ENCODE measurements at places on chromosomes 3 and 15.

DNA sequence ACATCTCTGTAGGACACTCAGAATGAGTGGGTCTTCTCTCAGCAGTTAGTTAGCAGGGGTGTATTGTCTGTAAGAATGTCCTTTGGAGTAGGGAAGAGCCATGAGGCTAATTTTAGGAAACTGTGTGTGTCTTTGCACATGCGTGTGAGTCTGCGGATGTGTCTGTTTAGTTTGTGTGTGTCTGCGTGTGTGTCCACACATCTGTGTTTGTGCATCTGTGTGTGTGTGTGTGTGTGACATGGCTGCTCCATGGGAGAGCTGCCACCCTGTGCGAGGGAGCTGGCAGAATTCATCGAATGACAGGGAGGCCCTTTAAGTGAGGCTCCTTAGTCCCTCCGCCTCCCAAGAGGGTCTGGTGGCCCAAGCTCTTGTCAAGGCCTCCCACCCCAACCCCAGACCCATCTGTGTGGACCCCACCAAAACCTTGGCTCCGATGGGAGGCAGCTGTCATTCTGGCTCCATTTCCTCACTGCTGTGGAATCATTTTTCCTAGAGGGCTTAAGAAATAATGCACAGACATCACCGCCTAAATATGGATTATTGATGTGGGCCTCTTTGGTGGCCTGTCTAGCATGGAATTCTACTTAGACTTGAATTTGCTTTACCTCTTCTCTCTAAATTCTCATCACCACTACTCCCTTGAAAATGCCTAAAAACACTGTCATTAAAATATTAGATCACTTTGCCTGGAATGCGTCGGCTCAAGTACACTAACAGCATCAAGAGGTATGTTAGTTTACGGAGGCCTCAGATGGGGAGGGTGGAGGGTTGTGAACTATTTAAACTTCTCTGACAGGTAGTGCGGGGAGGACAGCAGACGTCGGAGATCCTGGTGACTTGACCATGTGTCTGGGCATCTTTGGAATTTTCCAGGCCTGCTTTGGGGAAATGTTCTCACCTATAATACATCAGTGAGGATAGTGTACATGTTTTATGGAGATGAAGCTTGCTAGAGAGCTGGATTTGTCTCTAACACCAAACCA lies 9.4 kb downstream of the ESYT3 start:
- DNase-seq, result no peak

- peak; percentile 74 for DNase-seq
Measured at GRCh38 chr3:73502609-73503583, 121.8 kb downstream of the PDZRN3 start.

GRCh38 chr3:171206283-171206682 lies 179.8 kb upstream of the SLC2A2 start:
- no peak for DNase-seq

- DNase-seq, result no peak
Measured at GRCh38 chr3:69716119-69716518, 23.1 kb upstream of the MITF start.

DNA sequence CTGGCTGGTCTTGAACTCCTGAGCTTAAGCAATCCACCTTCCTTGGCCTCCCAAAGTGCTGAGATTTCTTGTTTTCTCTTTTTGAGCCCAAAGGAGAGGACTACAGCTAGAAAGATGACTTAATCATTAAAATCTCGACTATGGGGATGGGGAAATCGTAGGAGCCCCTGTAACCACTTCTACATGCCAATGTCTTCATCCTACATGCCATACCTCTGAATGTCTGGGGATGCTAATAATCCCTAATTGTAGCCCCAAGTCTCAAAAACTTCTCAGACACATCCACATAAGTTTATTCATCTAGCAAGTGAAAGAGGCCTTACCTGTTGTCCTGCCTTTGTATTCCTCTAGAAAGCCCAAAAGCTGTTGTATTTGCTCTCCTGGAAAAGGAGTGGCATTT lies 3.7 kb upstream of the RHOV start:
- DNase-seq, result no peak

DNA sequence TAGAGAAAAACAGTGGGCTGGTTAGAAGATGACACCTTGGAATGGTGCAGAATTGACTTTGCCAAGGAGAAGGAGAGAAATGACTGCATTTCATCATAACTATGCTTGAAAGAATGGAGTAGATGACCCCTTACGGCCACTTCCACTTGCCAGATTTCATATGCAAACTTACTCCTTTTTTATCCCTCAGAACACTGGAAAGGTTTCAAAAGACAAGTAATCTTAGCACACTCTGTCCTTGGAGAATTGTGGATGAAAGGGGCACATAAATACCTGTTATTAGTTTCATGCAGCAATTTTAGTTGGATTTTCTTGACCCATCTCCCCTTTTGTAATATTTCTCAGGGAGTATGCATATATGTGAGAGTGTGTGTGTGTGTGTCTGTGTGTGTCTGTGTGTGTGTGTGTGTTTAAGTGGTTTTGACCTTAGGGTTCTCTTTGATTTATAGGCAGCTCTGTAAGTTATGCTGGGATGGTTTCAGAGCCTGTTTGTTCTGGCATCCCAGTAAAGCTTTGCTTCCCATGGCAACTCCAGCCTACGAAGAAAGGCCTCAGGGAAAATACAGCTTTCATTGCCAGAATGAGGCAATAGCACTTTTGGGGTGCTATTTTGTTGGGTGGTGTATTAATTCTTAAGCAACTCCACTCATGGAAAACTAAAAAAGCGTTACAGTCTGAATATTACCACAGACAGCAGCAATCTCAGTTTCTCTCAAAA lies 122.2 kb upstream of the TP63 start:
- DNase-seq, result no peak

GRCh38 chr15:36175741-36176291 lies 403.6 kb upstream of the CDIN1 start:
- peak; percentile 95 for DNase-seq

DNA sequence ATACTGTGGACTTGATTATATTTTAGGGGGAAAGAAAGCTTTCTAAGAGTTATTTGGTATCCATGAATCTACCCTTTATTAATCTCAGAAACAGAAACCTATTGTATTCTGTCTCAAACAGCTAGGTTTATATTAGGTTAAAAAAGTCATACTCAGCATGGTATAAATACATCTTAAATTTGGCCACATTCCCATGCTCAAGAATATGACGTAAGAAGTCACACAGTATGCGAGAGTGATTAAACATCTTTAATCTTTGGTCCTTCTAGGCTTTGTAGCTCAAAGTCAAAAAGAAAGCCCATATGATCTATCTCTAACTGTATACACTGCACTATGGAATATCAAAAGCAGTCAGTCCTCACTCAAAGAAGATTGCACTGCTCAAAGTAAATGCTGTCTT lies 131.4 kb downstream of the EPHA3 start:
- DNase-seq, result no peak

GRCh38 chr15:25688166-25688565 lies 175.0 kb downstream of the ATP10A start:
- DNase-seq, result no peak

- DNase-seq, result no peak
Measured at GRCh38 chr3:98917608-98918007, 16.1 kb upstream of the DCBLD2 start.

DNA sequence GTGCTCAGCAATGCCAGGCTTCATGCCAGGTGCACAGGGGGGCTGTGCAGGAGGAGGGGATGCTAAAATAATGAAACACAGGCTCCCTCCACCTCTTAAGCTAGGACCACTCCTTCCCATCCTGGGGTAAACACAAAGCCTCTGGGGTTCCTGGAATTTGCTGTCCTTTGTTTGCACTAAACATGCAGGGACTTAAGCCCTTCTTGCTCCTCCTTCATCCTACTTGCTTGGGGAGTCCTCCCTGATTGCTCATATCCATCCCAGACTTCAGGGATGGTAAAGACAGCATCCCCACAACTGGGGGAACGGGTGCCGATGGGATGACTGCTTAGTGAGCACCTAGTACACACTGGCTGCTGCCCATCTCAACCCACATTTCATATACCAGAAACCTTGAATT lies 5.1 kb downstream of the LINGO1 start:
- no peak for DNase-seq

GRCh38 chr3:129441215-129441614 lies 1.2 kb downstream of the IFT122 start:
- no peak for DNase-seq

GRCh38 chr3:171356251-171356650 lies 104.0 kb downstream of the TNIK start:
- DNase-seq, result no peak

GRCh38 chr3:52322466-52322865 lies 6.3 kb downstream of the DNAH1 start:
- no peak for DNase-seq

DNA sequence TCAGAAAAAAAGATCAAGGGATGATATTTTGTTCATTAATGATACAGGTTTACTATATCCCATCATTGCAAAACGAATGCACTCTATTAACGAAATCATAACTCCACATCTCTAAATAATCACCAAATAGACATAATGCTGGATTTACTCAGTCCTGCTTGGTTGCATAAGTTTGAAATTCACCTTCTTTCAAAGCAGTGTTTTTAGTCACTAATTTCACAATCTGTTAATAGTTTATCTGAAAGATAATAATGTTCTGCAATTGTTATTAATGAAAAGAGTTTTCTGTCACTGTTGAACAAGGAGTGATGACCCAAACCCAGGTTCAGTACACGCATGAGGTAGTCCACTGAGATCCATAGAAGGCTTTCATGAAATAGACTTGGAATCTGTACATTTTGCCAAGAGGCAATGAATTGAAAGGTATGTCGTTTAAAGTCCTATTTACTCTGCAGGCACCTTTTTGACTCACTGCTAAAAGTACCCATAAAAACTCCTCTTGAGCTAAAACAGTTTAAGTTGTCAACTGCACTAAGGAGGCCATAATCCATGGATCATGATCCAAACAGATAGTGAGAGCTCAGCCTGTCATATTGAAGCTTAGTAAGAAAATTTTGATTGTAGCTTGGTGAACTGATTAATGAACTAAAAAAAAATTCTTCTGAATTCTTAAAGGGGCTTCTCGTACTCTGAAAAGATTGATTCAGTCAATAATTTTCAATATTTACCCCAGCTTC lies 75.6 kb upstream of the MBNL1 start:
- no peak for DNase-seq

- peak; percentile 98 for DNase-seq
Measured at GRCh38 chr3:128726023-128727016, at the start of gene RAB7A. Gene RAB7A (plus strand): TSS chr3:128726183. CDS start chr3:128795368, 69,185 bp downstream.

- peak; percentile 30 for DNase-seq
Measured at GRCh38 chr3:25820366-25820765, 30.5 kb downstream of the OXSM start.

GRCh38 chr3:66655671-66656070 lies 154.8 kb upstream of the LRIG1 start:
- no peak for DNase-seq

DNA sequence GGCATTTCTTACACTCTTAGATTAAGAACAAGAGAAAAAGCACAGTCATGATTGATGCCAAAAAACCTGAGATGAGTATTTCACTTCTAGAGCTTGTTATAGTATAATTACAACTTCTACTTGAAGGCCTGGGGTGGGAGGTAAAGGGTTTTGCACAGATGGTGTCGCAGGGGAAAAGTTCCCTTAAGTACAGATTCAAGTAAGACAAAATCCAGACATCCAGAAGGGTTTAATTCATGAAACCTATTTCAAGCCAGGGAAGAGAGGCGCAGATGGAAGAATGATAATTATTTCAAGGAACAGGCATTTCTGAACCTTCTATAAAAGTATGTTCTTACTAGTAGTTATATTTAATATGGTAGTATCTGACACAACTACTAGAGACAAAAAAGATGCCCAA lies 70.6 kb downstream of the TM4SF4 start:
- no peak for DNase-seq

DNA sequence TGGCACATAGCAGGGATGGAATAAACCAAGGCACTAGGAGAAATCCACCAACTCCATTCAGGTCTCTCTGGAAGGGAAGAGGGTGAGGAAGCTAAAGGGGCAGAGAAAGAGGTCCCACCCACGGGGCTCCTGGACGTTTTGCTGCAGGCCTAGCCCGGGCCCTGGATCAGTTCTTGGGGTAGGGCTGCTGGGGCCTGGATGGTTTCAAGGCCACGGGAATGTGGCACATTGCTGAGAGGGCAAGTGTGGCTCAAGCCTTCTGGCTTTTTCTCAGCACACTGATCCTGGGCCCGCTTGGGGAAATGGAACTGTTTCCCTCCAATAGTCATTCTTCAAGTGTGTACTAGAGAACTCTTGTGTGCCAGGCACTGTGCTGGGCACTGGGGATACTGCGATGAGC lies 24.0 kb downstream of the EPHB3 start:
- no peak for DNase-seq

DNA sequence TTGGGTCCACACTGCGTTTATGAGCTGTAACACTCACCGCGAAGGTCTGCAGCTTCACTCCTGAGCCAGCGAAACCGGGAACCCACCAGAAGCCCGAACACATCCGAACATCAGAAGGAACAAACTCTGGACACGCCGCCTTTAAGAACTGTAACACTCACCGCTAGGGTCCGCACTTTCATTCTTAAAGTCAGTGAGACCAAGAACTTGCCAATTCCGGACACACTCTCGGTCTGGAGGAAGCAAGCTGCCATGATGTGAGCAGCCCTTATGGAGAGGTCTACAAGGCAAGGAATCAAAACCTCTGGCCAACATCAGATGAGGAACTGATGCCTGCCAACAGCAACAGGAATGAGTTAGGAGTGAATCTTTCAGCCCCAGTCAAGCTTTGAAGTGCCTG lies 62.9 kb downstream of the SLC28A2 start:
- DNase-seq, result peak; percentile 44

GRCh38 chr15:87722941-87723691 lies 533.4 kb downstream of the NTRK3 start:
- DNase-seq, result no peak

DNA sequence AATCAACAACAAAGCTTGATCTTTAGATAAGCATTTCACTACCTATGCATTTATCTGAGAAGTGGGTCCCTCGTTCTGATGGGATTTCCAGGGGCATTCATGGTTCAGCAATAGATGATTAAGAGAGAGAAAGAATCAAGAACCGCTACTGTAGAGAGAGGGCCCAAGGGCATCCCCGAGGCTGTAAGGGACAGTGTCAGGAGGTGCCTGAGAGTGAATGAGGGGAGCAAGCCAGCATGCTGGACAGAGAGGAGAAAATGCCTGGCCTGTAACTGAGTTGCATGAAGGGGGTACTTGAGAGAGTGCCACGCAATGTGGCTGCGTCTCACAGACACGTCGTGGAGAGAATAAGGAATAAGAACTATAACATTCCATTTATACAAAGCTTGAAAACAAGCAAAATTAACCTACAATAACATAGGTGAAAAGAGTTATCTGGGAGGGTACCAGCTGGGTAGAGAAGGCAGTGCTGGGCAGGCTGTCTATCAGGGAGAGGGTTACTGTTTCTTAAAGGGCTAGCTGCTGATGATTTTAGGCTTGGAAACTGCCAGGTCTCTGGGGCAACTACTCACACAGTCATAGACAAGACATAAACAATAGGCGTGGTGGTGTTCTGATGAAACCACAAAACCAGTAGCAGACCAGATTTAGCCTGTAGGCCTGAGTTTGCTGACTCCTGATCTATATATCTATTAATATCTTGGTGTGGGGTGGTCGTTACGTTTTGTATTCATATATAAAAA lies 374.6 kb upstream of the CFAP20DC start:
- DNase-seq, result no peak

GRCh38 chr3:182405759-182406158 lies 387.5 kb upstream of the ATP11B start:
- DNase-seq, result no peak
